Transverse colon (tissue), 4 donors: ENCODE measurements at places on chromosomes 11 and 22.

DNA sequence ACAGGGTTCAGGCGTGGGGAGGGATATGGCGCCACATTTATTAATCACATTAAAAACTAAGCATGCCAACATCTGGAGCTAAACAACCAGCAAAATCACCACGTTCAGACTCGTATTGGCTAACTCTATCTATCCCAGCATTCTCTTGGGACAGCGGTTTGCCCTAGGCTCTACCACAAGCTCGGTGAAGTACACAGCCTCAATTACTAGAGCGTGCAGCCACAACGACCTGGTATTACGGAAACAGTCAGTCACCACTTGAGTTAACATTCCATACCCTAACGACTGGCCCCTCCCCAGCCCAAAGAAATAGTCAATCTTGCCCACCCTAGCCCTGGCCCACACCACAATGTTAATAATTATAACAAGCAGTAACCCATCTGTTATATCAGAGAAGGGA lies 32.1 kb downstream of the APOL5 start:
- DNase-seq, result no peak

DNA sequence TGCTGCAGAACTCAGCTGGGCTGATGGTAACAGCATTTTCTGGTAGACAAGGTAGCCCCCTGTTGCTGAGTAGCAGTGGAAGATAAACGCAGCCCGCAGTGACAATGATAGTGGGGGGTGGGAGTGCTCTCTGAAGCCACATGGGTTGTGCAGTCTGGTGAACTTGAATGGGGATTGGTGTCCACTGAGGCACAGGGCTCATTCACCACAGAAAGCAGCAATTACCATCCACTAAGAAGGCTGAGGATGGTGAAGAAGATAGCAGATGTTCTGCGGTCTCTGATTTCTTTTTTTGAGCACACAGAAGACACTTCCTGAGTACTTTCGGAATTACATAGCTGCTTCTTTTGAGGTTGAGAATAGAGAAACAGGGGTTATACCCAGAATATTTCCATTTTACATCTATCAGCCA lies 150.3 kb downstream of the LRRC4C start:
- no peak for DNase-seq

- no peak for DNase-seq
Measured at GRCh38 chr11:26332572-26332915, 614 bp downstream of the ANO3 start.

DNA sequence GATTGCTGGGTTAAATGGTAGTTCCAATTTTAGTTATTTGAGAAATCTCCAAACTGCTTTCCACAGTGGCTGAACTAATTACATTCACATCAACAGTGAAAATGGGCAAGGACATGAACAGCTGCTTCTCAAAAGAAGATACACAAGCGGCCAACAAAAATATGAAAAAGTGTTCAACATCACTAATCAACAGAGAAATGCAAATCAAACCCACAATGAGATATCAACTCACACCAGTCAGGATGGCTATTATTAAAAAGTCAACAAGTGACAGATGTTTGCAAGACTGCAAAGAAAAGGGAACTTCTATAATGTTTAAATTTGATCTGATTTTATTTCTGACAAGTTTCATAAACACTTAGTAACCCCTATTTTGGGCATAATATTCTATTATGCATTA lies 537.5 kb downstream of the DLG2 start:
- no peak for DNase-seq

DNA sequence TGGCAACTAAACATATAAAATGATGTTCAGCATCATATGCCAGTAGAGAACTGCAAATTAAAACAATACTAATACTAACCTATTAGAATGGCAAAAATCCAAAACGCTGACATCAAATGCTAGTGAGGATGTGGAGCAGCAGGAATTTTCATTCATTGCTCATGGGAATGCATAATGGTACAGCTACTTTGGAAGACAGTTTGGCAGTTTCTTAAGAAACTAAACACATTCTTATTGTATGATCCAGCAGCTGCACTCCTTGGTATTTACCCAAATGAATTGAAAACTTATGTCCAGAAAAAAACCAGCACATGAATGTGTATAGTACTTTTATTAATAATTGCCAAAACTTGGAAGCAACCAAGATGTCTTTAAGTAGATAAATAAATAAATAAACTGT lies 258.0 kb downstream of the TENM4 start:
- DNase-seq, result no peak

DNA sequence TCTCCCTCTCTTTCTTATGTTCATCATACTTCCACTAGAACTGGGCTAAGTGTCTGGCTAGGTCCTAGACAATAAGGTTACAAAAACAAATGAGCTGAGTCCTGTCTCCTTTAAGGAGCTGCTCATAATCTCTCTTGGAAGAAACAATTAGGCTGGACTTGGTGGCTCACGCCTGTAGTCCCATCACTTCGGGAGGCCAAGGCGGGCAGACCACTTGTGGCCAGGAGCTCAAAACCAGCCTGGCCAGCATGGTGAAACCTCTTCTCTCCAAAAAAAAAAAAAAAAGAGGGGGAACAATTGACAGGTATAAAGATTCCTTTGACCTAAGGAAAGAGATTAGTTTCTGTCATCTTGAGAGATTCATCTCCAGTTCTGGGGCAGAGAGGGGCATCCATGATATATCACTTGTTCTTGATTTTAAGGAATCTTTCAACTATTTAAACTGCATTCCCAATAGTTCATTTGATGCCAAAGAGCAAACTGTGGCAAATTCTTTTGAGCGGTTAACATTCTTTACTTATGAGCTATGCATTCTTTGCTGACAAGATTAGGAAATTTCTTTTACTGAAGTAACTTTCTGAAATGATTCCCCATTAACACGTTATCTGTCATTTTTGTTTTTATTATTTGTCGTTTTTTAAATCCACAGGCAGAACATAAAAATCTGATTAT lies 125.5 kb downstream of the C11orf87 start:
- no peak for DNase-seq

- no peak for DNase-seq
Measured at GRCh38 chr11:1070594-1071462, 3.8 kb upstream of the MUC2 start.

DNA sequence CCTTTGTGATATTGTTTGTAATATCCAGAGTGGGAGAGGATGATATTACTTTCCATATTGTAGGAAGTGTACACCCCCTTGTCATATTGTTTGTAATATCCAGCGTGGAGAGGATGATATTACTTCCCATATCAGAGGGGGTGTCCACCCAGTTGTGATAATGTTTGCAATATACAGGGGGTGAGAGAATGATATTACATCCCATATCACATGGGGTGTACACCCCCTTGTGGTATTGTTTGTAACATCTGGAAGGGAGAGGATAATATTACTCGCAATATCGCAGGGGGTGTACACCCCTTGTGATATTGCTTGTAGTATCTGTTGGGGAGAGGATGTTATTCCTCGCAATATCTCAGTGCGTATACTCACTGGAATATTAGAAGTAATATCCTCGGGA lies 61.5 kb downstream of the PRSS23 start:
- DNase-seq, result no peak

GRCh38 chr11:8221046-8221723 lies 42.5 kb downstream of the LMO1 start:
- DNase-seq, result no peak

GRCh38 chr22:20128902-20129746 lies 2.5 kb upstream of the ZDHHC8 start:
- DNase-seq, result peak; percentile 38

DNA sequence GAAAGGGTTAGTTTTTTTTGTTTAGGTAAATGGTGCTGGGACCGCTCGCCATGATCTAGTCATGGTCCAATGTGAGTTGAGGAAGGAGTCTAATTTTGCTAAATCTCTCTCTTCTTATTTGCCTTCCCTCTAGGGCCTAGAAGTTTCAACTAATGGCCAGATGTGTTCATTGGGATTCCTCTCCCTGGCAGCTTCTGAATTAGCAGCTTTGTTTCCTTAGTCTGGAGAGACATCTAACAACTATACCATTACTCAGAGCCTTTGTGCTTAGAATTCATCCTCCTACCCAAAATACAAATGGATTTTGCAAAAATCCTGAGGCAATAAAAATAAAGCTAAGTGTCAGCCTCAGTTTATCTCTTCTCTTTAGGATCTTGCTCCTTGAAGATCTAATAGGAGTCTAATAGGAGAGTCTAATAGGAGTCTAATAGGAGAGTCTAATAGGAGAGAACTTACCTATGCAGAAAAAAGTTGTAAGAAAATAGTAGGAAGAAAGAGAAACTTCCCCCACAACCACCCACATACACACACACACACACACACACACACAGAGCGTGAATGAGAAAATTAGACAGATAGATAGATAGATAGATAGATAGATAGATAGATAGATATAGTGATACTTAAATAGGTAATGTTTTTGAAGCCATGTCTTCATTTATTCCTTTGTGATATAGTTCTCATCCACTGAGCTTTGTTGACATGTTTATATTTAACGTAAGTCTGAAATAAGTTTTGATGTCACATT lies 980.5 kb upstream of the CNTN5 start:
- DNase-seq, result no peak

GRCh38 chr11:131109257-131109656 lies 193.0 kb upstream of the SNX19 start:
- DNase-seq, result no peak

- no peak for DNase-seq
Measured at GRCh38 chr11:15610881-15611280, 496.2 kb downstream of the INSC start.

DNA sequence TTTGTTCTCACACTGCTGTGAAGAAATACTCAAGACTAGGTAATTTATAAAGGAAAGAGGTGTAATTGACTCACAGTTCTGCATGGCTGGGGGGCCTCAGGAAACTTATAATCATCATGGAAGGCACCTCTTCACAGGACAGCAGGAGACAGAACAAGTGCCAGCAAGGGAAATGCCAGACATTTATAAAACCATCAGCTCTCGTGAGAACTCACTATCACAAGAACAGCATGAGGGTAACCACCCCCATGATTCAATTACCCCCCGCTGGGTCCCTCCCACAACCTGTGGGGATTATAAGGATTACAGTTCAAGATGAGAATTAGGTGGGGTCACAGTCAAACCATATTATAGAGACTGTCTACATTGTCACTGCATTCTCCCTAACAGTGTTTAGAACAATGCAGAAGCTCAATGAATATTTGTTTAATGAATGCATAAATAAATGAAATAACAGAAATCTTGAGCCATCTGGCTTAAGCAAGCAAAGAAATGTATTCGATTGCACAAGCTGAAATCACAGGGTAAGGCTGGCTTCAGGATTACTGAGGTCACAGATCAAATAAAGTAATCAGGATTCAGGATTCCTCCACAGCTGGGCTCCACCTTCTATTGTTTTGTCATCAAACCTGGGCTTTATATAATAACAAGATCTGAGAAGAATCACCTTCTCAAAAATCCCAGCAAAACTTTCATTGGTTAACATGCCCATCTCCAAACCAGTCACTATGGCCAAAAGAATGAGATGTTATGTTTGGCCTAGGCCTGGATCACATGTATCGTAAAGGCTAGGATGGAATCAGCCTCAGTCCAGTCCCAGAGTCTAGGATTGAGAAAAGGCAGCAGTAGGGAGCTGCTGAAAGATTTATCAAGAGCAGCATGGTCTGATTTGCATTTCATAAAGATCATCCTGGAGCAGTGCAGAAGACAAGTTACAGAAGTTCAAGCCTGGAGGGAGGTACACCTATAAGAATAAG lies 137.8 kb upstream of the UBASH3B start:
- no peak for DNase-seq

GRCh38 chr11:92317721-92318120 lies 93.1 kb downstream of the FAT3 start:
- no peak for DNase-seq

GRCh38 chr11:108807262-108807661 lies 142.4 kb downstream of the DDX10 start:
- DNase-seq, result no peak

- DNase-seq, result no peak
Measured at GRCh38 chr11:1201395-1202153, 21.3 kb upstream of the MUC5B start.

DNA sequence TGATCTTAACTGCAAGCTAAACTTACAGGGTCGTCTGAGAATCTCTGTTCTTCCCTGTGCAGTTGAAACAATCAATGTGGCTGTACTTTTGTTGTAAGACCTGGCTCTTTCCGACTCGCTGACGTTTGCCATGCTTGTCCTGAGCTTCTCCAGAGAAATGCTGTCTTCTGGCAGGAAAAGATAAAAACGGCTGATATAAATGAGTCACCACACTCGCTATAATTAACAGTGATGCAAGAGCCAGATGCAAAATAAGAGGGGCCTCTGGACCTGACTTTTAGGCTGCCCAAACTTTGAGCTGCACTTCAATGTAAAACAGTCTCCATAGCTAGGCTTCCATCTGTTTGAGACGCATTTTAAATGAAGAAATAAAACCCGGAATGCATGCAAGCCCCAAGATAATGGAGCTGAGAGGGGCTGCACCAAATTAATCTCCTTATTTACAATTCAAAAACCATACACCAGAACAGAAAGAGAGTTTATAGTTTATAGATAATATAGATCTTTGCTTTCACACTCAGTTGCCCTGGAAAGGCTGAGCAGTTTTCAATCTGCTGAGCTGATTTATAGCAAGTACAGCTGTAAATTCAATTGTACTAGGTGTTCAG lies 48.5 kb downstream of the WT1 start:
- DNase-seq, result no peak

- DNase-seq, result no peak
Measured at GRCh38 chr11:131833366-131833765, 463.0 kb downstream of the NTM start.

GRCh38 chr11:84089072-84090057 lies 803.2 kb upstream of the CCDC90B start:
- no peak for DNase-seq

- DNase-seq, result no peak
Measured at GRCh38 chr11:106137061-106137460, 59.6 kb downstream of the AASDHPPT start.

GRCh38 chr11:7573193-7573557 lies 59.4 kb downstream of the PPFIBP2 start:
- DNase-seq, result no peak

GRCh38 chr11:129972611-129973010 lies 30.0 kb downstream of the PRDM10 start:
- no peak for DNase-seq

GRCh38 chr11:13110929-13111812 lies 102.1 kb downstream of the RASSF10 start:
- DNase-seq, result no peak

DNA sequence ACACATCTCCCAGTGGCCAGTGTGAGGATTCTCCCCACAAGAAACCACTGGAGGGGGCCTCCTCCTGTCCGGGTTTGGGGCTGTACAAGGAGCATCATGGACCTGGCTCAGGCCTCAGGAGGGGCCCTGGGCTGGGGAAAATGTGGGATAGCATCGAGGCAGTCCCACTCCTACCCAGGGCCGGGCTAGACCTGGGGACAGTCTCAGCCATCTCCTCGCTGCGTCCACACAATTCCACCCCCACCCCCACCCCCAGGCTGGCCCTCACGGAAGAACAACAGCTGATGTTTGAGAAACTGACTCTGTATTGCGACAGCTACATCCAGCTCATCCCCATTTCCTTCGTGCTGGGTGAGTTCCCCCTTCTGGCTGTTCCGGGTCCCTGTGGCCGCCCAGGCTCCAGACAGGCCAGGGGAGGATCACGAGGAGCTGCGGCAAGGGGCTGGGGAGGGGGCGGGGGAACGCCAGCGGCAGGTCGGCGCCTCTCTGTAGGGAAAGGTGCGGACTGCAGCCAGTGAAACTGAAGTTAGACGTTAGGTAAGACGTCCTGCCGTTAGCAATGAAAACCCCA lies 4.8 kb downstream of the BEST1 start:
- DNase-seq, result peak; percentile 49

- DNase-seq, result peak; percentile 36
Measured at GRCh38 chr22:46068593-46069491, 81.5 kb upstream of the PPARA start.

GRCh38 chr11:71209181-71209580 lies 43.2 kb downstream of the SHANK2 start:
- no peak for DNase-seq
